ENCODE measurements at places on chromosomes 13 and 19.
A peak's percentile ranks its signal among the peaks of the same experiment; 100 is the strongest.

GRCh38 chr13:112820318-112820717 lies 130.5 kb downstream of the ATP11A start:
- DNase-seq = no peak

DNA sequence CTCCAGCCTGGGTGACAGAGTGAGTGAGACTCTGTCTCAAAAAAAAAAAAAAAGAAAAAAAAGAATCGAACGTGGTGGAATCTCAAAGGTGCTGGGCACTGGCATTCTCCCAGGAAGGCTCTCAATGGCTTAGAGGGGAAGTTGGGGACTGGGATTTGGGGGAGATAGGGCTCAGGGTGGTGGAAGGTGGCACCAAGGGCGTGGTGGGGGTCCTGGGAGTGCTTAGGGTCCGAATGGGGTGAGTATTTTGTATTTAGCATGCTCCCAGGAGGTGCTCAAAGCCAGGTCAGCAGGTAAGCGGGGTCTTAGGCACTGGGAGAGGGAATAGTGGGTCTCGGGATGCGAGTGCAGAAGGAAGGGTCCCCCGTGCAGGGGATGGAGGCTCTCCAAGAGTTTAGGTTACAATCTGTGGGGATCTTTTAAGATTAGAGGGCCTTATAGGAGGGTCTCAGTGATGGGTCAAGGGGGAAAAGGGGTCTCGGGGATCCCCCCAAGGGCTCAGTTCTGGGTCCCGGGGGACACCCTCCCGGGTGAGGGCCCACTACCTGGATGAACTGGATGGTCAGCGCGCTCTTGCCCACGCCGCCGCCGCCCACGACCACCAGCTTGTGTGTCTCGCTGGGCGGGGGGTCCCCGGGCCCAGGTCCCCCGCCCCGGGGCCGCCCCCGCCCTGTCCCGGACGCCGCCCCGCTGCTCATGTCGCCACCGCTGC lies 386 bp downstream of the RRAS start:
- no peak for DNase-seq

GRCh38 chr19:45200568-45200967 lies 22.0 kb downstream of the BLOC1S3 start:
- no peak for DNase-seq

DNA sequence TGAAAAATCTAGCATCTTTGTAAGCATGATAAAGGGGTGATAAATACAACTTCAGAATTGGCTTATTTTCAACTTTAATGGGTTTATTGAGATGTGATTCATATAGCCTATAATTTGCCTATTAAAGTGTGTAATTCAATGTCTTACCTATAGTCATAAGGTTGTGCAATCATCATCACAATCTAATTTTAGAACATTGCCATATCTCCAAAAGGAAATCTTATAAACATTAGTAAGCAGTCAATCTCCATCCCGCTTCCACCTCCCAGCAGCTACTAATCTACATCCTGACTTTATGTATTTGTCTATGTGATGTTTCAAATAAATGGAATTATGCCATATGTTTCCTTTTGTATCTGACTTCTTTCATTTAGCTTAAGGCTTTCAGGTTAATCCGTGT lies 145.2 kb upstream of the KLHL1 start:
- no peak for DNase-seq

DNA sequence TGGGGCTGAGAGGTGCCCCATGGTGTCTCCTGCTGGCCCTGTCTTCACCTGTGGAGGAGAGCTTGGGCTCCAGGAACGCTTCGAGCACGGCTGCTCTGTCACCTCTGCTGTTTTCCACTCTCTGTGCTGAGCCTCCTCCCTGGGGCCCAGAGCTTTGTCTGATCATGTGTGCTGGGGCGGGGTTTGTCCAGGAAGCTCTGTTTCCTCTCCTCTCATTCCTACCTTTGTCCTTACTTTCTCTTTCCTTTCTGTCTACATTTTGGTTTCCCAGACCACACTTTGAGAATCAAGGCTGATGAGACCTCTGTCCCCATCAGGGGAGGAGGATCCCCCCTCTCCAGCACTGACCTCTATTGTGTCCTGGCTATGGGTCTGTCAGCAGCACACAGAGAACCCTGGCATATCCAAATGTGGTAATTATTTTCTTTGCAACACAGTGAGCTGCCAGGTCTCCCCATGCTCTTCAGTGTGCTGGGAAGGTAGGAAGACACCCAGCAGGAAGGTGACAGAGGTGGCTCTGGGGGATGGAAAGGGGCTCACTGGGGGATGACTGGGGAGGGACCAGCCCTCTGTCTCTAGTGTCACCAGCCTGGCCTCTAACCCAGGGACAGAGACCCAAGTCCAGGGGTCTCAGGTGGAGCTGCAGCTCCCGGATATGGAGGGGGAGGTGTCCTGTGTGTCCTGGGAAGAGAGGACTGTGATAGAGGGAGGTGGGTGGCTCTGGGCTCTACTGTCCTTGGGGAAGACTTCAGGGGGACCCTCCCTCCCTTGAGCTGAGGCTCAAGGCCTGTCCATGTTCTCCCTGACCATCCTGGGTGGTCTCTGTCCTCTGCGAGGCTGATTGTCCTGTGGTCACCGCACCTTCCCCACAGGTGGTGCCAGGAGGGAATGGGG lies at the start of gene CEACAM1:
Gene CEACAM1 (minus strand): TSS at position 128 of the 894 bp plus-strand sequence. CDS start 107 bp downstream, at position 21.
- peak; percentile 29 for DNase-seq

- DNase-seq = no peak
Measured at GRCh38 chr13:79226938-79227337, 179.1 kb downstream of the RBM26 start.

DNA sequence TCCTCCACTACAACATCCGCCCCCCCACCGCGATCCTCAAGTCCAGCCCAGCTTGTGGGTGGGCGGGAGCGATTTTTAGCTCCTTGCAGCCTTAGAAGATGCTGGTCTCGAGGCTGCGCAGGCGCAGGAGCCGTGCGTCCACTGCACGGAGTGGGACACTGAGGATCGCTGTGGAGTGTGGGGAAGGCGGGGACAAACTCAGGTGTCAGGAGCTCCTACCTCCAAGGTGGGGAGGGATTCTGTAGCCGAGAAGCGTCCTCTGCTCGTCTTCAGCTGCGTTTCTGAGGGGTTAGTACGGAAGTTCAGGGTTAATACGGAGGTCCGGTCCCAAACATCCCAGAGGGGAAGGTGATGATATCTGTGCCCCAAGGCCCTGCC lies at the start of gene RTBDN:
Gene RTBDN (minus strand): TSS at position 14 of the 378 bp plus-strand sequence. CDS start 4,600 bp downstream, outside the sequence.
- no peak for DNase-seq

DNA sequence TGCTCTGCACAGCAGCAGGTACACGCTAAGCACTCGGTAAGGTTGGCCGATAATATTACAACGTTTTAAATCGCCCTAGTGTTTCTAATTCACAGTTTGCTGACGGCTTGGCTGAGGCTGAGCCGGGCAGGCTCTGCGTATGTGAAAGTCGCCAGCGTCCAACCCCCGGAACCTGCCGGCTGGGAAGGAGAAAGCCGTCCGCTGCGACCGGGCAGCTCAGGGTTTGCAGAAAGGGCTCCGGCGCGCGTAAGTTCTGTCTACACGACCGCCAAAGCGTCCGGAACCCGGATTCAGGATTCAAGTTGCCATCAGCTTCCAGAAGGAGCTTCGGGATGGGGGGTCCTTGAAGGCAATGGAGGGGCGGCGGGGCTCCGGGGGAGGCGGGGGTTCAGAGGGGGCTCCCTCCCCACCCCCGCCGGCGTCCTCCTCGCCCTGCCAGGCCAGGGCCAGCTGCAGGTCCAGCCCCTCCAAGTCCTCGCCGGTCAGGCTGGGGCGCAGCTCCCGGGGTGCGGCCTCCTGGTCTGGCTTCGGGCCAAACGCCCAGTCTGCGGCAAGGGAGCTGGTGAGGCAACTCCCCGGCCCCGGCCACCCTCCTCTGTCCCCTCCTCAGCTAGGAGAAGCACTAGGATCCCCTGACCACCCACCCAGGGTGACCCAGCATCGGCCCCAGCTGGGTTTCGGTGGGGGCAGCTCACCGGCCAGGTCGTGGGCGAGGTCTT lies 575 bp downstream of the SMIM44 start:
- no peak for DNase-seq

GRCh38 chr19:34474233-34474989 lies 7.1 kb upstream of the WTIP start:
- DNase-seq = no peak

- no peak for DNase-seq
Measured at GRCh38 chr19:9936326-9937000, at the start of gene OLFM2. Gene OLFM2, minus strand, starts transcription at chr19:9936515. Its CDS starts 149 bp downstream, at chr19:9936366.

GRCh38 chr13:79283742-79284141 lies 122.3 kb downstream of the RBM26 start:
- DNase-seq = no peak

- DNase-seq = no peak
Measured at GRCh38 chr13:51921790-51922740, 60.3 kb downstream of the CCDC70 start.

DNA sequence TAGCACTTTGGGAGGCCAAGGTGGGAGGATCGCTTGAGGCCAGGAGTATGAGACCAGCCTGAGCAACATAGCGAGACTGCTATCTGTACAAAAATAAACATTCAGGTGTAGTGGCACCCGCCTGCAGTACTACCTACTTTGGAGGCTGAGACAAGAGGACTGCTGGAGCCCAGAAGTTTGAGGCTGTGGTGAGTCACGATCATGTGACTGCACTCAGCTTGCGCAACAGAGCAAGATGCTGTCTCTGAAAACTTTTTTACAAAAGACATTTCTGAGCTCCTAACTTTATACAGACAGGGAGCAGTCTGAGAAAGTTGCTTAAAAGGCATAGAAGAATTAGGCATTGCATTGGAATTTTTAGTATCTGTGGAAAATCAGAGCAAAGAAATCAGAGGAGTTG lies 10.4 kb upstream of the TBC1D4 start:
- no peak for DNase-seq

Measured in naive thymus-derived CD8-positive, alpha-beta T cell (primary cell).